Activated naive CD8-positive, alpha-beta T cell treated with anti-CD3 and anti-CD28 coated beads for 36 hours (primary cell): ENCODE measurements at places on chromosomes 6 and 20. TPM values are rescaled to one million over a fixed set of nuclear protein-coding genes. Genes with fewer than 3 reads are reported as not detected.

- no peak overlapping the region for H3K27ac ChIP-seq
- DNase-seq, result no peak
- H3K4me3 ChIP-seq, result no peak overlapping the region
- H3K36me3 ChIP-seq, result no peaks in the 10 kb centered on the region
Observed at GRCh38 chr20:62494537-62494936, 18.7 kb upstream of the GATA5 start.

The AP5S1 gene
- total RNA-seq, result 11.7 TPM

DNA sequence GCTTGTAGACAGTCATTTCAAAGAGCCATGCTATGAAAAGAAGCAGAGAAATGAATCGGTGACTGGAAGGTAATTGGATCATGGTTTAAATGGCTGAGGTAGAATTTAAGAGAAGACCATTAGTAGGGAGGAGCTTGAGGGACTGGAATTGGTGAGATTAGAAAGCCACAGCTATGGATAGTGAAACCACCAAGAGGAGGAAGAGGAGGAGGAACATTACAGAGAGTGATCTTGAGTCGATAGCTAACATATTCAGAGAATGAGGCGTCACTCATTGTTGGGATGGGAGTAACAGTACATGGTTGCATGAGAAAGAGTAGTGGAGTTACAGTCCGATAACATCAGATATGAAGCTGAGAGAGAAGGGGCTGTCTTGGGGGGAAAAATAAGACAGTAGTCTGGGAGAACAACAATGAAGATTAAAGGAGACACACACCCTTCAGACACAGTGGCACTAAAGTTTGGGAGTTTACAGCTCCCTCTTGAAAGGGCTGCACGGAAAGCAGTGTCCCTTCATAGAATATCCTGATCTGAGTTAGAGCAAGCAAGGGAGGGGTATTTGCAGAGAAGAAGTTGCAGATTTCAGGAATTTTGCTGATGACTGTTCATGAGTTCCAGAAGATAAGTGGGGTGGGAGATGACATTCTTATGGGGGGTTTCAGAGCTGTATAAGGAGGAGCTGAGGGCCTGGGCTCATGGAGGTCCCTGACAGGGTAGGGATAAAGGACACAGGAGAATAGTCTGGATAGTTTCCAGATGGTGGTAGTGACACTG lies 15.1 kb upstream of the LAMP5 start:
- peaks cover 5% of the 10 kb centered on the region for H3K27me3 ChIP-seq
- no peak overlapping the region for H3K27ac ChIP-seq
- no peak overlapping the region for H3K4me3 ChIP-seq
- no peaks in the 10 kb centered on the region for H3K36me3 ChIP-seq
- DNase-seq, result no peak

DNA sequence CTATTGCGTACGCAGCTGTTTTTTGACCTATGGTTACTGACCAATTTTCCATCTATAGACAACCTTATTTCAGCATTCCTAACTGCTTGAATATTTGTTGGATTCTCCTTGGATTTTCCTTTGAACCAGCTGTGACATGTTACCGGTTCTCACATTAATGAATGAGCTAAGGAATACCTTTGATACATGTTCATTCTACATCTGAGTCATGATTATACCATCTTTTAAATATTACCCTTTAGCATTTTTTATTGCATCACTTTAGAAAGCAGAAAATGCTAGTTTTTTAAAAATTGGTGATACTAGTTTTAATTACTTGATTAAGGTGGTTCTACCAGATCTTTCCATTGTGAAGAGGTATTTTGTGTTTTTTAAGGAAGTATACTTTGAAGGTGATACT lies 1.9 kb upstream of the IGF2R start:
- H3K36me3 ChIP-seq, result peaks cover 17% of the 10 kb centered on the region
- peaks cover 19% of the 10 kb centered on the region for H3K4me1 ChIP-seq
- H3K27ac ChIP-seq, result no peak overlapping the region

DNA sequence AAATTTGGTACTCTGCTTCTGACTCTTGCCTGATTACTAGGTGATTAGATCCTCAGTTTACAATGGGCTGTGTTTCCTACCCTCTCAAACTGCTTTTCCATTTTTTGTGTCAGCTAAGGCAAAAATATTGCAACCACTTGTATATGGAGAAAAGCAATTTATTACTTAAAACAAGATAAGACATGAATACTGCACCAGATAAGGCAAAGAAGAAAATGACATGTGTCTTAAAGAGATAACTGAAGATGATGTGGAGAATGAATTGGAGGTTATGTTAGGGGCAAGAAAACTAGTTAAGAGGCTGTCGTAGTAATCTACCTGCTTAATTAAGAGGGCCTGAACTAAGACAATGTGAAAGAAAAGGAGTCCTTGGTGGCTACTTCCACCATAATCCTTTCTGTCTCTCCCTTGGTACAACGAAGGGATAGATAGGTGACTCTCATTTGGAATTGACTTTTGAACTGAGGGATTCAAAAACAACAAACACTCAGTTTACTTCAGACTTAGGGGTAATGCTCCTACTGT lies 16.3 kb upstream of the REV3L start:
- DNase-seq, result no peak
- peaks cover 7% of the 10 kb centered on the region for H3K4me1 ChIP-seq
- H3K4me3 ChIP-seq, result no peak overlapping the region
- no peak overlapping the region for H3K27ac ChIP-seq

The EPHA7 gene
- not detected for total RNA-seq

The RAB22A gene
- total RNA-seq, result 12.8 TPM

GRCh38 chr20:46683939-46684750 lies 5.1 kb downstream of the TP53RK start:
- H3K4me3 ChIP-seq, result no peak overlapping the region
- no peak for DNase-seq
- H3K27ac ChIP-seq, result peak overlapping the region; percentile 3
- peaks cover 21% of the 10 kb centered on the region for H3K36me3 ChIP-seq
- H3K4me1 ChIP-seq, result peaks cover 56% of the 10 kb centered on the region

- H3K4me3 ChIP-seq, result no peak overlapping the region
- H3K36me3 ChIP-seq, result no peaks in the 10 kb centered on the region
- DNase-seq, result no peak
- H3K27ac ChIP-seq, result no peak overlapping the region
- no peaks in the 10 kb centered on the region for H3K4me1 ChIP-seq
- H3K27me3 ChIP-seq, result peaks cover 3% of the 10 kb centered on the region
Observed at GRCh38 chr6:96184798-96185197, 169.0 kb downstream of the FUT9 start.

The SLC22A7 gene
- not detected for total RNA-seq

The FABP7 gene
- total RNA-seq, result not detected

DNA sequence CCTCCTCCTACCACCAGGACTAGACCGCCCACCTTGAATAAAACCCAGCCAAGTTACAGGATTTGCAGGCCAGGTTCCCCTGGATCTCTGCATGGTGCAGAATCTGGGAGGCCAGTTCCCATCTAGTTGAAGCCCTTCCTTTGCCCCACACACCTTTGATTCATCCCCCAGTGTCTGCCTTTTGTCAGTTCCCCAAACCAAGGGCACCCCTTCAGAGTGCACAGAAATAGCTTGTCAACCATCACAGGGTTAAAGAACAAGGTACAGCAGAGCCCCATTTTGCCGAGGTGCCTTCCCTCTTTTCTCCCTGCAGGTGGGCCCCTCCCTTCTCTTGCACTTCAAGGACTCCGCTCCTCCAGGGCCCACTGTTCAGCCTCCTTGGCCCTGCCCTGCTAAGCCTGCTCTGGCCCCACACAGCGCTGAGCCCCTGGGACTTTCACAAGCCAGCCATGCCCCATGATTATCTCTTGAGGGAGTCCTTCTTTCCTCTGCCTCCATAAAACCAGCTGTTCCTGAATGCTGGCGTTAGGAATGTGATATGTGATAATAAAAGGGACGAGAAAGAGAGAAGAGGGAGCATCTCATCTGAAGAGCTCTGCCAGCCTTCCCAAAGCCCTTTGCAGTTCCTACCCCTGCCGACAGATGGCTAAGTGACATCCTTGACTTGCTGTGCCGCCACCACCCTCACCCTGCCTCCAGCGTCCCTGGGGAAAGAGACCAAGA lies 280.3 kb downstream of the CDC5L start:
- peaks cover 5% of the 10 kb centered on the region for H3K4me1 ChIP-seq
- no peaks in the 10 kb centered on the region for H3K27me3 ChIP-seq
- no peak overlapping the region for H3K4me3 ChIP-seq

GRCh38 chr20:59051666-59052185 lies 9.1 kb upstream of the PRELID3B start:
- DNase-seq, result no peak
- no peaks in the 10 kb centered on the region for H3K36me3 ChIP-seq
- H3K27ac ChIP-seq, result no peak overlapping the region
- peaks cover 11% of the 10 kb centered on the region for H3K4me1 ChIP-seq
- no peak overlapping the region for H3K4me3 ChIP-seq

- H3K27me3 ChIP-seq, result peaks cover 19% of the 10 kb centered on the region
- no peak for DNase-seq
- H3K4me3 ChIP-seq, result no peak overlapping the region
- H3K27ac ChIP-seq, result no peak overlapping the region
- H3K4me1 ChIP-seq, result peaks cover 2% of the 10 kb centered on the region
- no peaks in the 10 kb centered on the region for H3K36me3 ChIP-seq
Observed at GRCh38 chr6:106046116-106046853, 39.9 kb upstream of the PRDM1 start.

The ZNF334 gene
- total RNA-seq, result 5.1 TPM

GRCh38 chr6:125751334-125751916 lies 2.0 kb downstream of the HEY2 start:
- DNase-seq, result no peak
- H3K4me3 ChIP-seq, result no peak overlapping the region
- H3K4me1 ChIP-seq, result peaks cover 34% of the 10 kb centered on the region
- no peaks in the 10 kb centered on the region for H3K36me3 ChIP-seq

DNA sequence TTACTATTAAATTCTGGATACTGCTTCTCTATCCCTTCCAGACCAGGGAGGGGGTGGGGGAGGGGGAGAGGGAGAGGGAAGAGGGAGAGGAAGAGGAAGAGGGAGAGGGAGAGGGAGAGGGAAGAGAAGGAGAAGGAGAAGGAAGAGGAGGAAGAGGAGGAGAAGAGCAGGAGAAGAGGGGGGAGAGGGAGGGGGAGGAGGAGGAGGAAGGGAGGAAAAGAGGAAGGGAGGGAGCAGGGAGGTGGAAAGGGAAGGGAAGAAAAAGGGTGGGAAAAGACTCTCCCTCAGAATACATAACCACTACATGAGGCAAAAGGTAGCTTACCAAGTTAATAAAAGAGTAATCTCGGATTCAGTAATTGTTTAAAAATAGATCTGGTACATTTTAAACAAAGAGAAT lies 46.0 kb downstream of the FAM184A start:
- H3K36me3 ChIP-seq, result no peaks in the 10 kb centered on the region
- H3K4me1 ChIP-seq, result no peaks in the 10 kb centered on the region
- DNase-seq, result no peak
- H3K27me3 ChIP-seq, result no peaks in the 10 kb centered on the region
- no peak overlapping the region for H3K27ac ChIP-seq
